ENCODE measurements at places on chromosomes 13 and 19.

- peak; percentile 96 for ATAC-seq
These were observed 471 bp upstream of the TMTC4 start for GRCh38 chr13:100674872-100675660.

- ATAC-seq, result peak; percentile 78
These were observed 50.6 kb upstream of the UQCRFS1 start for GRCh38 chr19:29263305-29264135.

DNA sequence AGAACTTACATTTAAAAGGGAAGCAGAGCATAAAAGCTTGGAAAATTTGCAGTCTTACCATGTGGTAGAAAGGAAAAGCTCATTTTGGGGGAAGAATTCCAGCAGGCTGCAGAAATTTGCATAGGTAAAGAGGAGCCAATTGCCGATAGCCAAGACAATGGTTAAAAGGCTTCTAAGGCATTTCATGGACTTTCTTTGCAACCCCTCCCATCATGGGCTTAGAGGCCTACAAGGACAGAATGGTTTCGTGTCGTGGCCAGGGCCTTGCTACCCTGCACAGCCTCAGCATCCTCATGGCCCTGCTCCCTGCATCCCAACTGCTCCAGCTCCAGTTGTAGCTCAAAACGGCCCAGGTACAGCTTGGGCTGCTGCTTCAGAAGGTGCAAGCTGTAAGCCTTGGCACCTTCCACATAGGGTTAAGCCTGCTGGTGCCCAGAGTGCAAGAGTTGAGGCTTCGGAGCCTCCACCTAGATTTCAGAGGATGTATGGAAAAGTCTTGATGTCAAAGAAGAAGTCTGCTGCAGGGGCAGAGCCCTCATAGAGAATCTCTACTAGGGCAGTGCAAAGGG, 420.3 kb downstream of the PCDH17 start:
- ATAC-seq, result no peak

GRCh38 chr13:21709697-21710096, 38.8 kb downstream of the FGF9 start:
- no peak for ATAC-seq
